ENCODE measurements at places on chromosomes 16 and 17.

GRCh38 chr17:41516830-41517283 lies 1.8 kb downstream of the KRT15 start:
- DNase-seq = no peak

- no peak for DNase-seq
Observed at GRCh38 chr16:46822270-46822669, 8.7 kb downstream of the C16orf87 start.

DNA sequence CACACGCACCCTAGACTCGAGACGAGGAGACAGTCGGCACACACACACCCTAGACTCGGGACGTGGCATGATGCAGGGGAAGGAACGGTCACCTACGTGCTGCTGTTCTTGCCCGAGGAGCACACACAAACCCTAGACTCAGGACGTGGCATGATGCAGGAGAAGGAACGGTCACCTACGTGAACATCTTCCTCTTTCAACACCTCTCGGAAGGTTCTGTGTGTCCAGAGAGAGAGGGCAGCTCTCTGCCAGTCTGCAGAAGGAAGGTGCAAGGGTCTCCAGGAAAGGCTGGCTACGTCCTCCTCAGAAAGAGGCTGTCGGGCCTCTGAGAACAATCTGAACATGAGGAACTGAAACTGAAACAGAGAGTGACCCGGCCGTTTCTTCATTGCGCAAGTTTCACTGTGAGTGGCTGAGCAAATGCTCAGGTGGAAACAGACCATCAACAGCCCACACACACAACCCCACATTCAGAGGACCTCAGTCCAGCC lies 43.4 kb downstream of the ZNF276 start:
- DNase-seq = no peak

DNA sequence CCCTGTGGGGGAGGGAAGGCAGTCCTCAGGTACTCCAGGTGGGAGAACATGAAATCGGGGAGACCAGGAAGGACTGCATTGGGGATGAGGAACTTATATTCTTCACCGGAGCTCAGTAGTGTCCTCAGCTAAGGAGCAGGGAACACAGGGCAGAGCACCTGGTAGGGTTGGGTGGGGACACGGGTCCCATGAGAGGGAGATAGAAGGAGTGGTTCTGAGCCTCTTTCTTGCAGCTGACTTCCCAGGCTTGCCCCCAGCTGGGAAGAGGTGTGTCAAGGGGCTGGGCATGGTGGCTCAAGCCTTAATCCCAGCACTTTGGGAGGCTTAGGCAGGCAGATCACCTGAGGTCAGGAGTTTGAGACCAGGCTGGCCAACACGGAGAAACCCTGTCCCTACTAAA lies 2.1 kb downstream of the FHOD1 start:
- DNase-seq = no peak

DNA sequence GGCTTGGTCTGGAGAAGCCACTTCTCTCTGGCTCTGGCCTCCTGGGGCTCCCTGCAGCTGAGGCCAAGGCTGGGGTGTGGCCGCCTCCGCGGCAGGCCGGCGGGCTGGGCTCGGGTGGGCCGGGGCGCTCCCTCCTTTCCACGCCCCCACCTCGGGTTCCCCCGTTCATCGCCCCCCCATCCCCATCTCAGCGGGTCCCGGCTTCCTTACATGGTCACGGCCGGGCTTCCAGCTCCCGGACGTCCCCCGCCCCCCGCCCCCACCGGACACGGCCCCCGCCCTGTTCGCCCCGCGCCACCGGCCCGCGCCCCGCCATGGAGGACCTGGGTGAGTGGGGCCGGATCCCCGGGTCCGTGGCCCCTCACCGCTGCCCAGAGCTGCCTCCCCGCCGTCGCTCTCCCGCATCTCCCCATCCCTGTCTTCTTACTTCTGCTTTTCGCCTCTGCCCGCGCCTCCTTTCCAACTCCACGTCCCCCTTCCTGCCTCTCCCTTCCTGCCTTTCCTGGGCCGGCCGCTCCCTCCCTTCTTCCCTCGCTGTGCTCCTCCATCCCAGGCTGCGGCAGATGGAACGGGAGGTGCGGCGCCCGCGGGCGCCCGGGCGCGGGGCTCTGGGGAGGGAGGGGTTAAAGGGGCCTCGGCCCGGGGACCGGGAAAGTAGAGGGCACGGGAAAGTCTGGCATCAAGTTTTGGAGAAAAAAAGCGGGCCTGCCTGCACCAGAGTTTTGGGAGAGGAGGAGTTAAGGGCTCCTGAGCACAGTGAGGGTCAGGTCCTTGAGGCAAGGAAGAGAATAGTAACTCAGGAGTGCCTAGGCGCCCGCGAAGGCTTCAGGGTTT lies at the start of gene TGFB1I1:
Gene TGFB1I1 (plus strand): TSS at position 278 of the 834 bp plus-strand sequence. CDS start 37 bp downstream, at position 315.
- DNase-seq = peak; percentile 44

- DNase-seq = peak; percentile 8
Observed at GRCh38 chr16:53291757-53292392, 142.4 kb upstream of the RBL2 start.

DNA sequence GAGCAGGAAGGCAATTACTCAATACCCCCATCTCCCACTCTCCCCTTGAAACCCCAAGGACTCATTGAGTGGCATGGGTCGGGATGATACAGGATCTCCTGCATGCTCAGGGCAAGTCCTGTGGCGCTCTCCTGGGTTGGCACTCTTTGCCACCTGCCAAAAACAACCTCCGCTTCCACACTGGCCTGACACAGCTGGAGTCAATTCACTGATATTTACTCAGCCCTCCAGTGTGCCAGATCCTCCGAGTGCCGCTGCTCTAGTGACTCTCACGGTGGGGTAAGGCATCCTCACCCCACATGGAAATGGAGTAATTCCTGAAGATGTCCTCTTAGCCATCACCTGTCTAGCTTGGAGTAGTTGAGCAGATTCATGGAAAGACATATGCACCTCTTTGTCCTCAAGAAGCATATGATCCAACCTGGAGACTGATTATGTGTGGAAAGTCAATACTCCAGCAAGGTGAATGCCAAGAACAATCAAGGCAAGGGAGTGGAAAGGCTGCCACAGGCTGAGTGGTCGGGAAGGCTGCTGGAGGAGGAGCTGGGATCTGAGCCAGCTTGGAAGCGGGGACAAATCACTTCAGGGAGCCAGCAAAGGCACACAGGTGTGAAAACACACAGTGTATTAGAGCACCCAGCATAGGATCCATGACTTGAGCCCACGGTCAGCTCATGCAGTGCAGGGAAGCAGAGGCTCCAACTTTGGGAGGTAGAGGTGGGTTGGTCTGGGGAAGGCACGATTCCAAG lies 12.6 kb upstream of the GOSR2 start:
- DNase-seq = no peak

Measured in LoVo (cell line).